GM12878 (cell line): ENCODE measurements at places on chromosomes 2 and 18. TPM values are rescaled to one million over a fixed set of nuclear protein-coding genes. Genes with fewer than 3 reads are reported as not detected.

DNA sequence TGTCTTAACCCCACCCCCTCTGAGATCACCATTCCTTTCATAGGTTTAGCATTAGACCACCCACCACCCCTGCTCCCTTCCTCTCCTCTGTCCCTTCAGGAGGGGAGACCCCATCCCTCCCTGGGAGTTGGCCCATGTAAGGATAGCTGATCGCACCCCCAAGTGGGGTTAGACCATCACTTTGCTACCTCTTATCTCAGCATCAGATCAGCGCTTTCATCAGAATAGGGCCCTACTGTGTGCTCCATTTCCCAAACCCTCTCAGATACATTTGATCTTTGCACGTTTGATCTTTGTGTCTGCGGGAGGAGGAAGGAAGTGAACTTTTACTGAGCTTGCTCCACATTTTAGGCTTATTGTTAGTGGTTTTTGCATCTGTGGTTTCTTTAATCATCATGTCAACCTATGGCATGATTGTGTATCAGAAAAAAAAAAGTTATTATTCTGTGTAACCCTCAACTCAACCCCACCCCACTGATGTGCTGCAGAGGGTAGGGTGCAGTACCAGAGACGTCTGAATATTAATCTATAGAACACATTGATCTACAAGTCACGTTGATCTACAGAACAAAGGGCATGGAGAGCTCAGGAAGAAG, 81.2 kb downstream of the PDCL3 start:
- no peak for DNase-seq

- DNase-seq, result peak; percentile 12
Observed at GRCh38 chr2:63189026-63189425, 138.4 kb downstream of the OTX1 start.

- DNase-seq, result no peak
Observed at GRCh38 chr2:11212645-11213044, 57.4 kb downstream of the SLC66A3 start.

The ANO7 gene
- 0.50 and 0.61 TPM in 2 replicates for polyA plus RNA-seq
